T-cell (primary cell): ENCODE measurements at places on chromosomes 2 and 18. TPM values are rescaled to one million over a fixed set of nuclear protein-coding genes. Genes with fewer than 3 reads are reported as not detected.

Gene EGR4
- total RNA-seq, result 0.35 TPM

Gene TEX44
- total RNA-seq, result not detected

Gene TYW5
- total RNA-seq, result 8.2 TPM

Gene CRYGC
- total RNA-seq, result not detected

Gene LONRF2
- total RNA-seq, result not detected
